ENCODE measurements at places on chromosomes 16 and 17. TPM values are rescaled to one million over a fixed set of nuclear protein-coding genes. Genes with fewer than 3 reads are reported as not detected.

GRCh38 chr17:27984816-27985215 is 57.7 kb upstream of the NLK start:
- peaks cover 5% of the 10 kb centered on the region for H3K4me1 ChIP-seq
- peaks cover 9% of the 10 kb centered on the region for H3K27me3 ChIP-seq
- H3K4me3 ChIP-seq, result no peak overlapping the region
- DNase-seq, result no peak
- no peaks in the 10 kb centered on the region for H3K36me3 ChIP-seq

GRCh38 chr17:7634384-7634783 is 4.4 kb downstream of the SHBG start:
- H3K27ac ChIP-seq, result no peak overlapping the region
- peak; percentile 83 for DNase-seq
- H3K4me1 ChIP-seq, result peaks cover 33% of the 10 kb centered on the region
- H3K4me3 ChIP-seq, result no peak overlapping the region

- H3K36me3 ChIP-seq, result peaks cover 14% of the 10 kb centered on the region
- no peak overlapping the region for H3K4me3 ChIP-seq
- DNase-seq, result no peak
- no peak overlapping the region for H3K27ac ChIP-seq
Observed at GRCh38 chr16:598823-599739, 9.2 kb downstream of the RAB40C start.

GRCh38 chr16:81313701-81314602 is 810 bp upstream of the GAN start:
- no peaks in the 10 kb centered on the region for H3K36me3 ChIP-seq
- no peak for DNase-seq
- peaks cover 29% of the 10 kb centered on the region for H3K4me1 ChIP-seq
- H3K4me3 ChIP-seq, result peak overlapping the region; percentile 93
- H3K27me3 ChIP-seq, result no peaks in the 10 kb centered on the region

DNA sequence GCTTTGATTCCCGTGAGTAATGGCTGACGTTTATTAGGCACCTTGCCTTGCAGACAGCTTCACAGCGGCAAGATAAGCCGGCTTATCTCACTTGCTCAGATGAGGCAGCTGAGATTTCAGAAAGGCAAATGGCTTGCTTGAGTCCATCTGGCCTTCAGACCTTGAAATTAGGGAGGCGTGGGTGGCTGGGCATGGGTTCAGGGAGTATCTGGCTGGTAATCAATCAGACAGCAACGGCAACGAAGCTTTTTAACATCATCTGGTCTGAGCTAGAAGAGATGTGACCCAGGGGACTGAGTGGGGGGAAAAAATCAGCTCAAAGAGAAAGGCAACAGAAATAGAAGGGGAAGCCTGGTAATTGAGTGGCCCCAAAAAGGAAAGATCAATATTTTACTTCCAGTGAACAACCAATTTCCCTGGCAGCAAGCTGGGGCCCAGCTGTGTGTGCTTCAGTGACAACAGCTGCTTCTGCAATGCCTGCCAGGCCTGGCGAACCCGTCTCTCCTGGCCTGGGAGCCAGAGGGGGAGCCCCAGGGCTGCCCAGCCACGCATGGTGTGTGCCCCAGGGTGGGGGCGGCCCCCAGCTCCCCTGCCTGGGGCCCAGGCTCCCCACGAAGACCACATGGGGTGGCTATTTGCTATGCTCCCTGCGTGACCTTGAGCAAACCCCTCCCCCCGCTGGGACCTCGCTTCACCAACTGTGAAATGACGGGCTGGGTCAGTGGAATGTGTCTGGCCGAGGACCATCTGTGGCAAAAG is 34.0 kb downstream of the RAB11FIP4 start:
- peaks cover 6% of the 10 kb centered on the region for H3K4me1 ChIP-seq
- H3K4me3 ChIP-seq, result no peak overlapping the region
- peaks cover 9% of the 10 kb centered on the region for H3K27me3 ChIP-seq
- no peak for DNase-seq

GRCh38 chr16:342455-343213 is 9.9 kb downstream of the AXIN1 start:
- H3K36me3 ChIP-seq, result peaks cover 23% of the 10 kb centered on the region
- no peak overlapping the region for H3K4me3 ChIP-seq
- no peak overlapping the region for H3K27ac ChIP-seq
- peaks cover 5% of the 10 kb centered on the region for H3K4me1 ChIP-seq
- DNase-seq, result no peak

DNA sequence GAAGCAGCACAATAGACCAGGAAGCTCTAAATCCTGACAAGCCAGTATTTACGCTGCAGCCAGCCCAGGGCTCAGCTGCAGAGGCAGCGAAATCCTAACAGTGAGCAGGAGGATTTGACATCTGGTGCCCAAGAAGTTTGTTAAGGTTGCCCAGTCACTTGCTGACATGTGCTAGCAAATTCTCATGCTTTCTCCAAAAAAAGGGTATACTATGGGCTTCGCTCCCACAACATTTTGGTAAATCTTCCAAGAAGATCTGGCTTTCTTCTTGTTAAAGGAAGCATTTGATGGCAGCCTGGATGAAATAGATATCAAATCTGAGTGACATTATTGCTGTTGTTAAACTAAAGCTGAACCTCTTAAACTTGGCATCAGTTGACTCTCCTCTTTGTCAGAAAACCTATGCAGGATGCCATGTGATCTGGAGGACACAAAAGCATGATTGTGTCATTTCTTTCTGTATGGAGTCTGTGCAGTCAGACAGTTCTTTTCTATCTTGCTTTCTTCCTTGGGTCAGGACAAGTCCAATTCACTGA is 949.7 kb upstream of the RBFOX1 start:
- H3K27ac ChIP-seq, result no peak overlapping the region
- H3K27me3 ChIP-seq, result peaks cover 3% of the 10 kb centered on the region
- DNase-seq, result no peak
- H3K4me1 ChIP-seq, result peaks cover 6% of the 10 kb centered on the region
- no peaks in the 10 kb centered on the region for H3K36me3 ChIP-seq
- no peak overlapping the region for H3K4me3 ChIP-seq

DNA sequence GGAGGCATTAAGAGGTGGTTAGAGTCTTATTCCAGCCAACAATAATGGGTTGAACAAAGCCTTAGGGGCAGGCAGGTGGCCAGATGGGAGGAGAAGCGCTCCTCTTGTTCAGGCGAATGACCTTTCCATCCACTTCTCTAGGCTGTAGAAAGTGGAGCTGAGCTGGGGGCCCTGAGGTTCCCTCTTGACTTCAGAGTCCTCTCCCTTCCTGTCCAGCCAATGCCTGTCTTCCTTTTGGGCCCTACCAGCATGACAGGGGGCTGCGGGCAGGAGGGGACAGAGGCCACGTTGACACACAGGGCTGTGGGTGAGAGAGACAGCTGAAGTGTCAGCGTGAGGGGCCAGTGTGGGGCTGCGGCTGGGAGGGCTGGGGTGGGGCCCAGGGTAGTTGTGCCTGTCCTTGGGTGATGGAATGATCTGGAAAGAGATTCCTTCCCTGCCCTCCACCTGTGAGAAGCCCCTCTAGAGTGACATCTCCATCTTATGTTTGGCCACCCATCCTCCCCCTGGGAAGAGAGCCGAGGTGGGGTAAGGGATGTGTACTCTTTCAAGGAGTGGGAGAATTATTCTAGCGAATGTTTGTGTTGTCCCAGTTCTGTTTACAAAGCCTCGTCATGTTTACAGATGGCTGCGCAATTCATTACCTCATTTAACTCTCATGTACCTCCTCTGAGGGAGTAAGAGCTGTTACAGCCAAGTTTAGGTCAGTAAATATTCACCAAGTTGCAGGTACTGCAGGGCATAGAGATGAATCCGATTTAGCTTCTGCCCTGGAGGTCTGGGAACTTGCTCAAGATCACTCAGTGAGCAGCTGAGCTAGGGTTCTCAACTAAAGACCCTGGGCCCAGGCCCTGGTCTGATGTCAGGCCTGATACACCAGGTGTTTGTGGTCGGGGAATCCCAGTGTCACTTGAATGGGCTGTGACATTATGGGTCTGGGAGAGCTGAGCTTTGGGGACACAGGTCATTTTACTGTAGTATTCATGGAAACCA is 3.3 kb downstream of the ERBB2 start:
- H3K4me3 ChIP-seq, result peak overlapping the region; percentile 64
- peaks cover 45% of the 10 kb centered on the region for H3K4me1 ChIP-seq
- H3K27ac ChIP-seq, result no peak overlapping the region
- no peak for DNase-seq

DNA sequence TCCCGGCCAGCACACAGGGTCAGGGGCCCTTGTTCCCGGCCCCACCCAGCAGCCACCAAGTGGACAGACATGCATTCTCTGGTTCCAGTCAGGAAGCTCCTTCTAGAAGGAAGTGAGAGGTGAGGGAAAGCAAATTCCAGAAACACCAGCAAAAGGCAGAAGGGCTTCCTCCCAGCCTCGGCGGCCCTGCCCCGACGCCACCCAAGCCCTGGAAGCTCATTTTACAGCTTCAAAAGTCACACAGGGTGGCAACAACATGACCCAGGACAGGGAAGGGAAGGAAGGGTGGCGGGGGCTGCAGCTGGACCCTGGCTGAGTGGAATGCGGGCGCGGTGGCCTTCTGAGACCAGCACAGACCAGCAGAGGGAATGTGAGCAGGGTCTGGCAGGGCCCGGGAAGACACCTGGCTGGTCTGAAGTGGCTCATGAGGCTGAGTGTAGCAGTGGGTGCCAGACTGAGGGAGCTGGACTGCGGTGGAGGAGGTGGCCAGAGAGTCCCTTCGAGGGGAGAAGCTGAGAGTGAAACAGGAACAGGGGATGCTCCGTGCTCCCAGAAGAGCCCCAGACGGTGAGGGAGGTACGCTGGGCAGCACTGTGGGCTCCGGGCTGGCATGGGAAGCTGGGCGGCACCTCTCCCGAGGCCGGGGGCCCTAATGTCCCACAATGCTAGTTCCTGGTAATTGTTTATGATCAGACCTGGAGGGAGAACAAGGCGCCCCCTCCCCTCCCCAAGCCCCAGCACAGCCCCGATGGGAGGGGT is 1.9 kb upstream of the UNC13D start:
- peaks cover 3% of the 10 kb centered on the region for H3K36me3 ChIP-seq
- peaks cover 9% of the 10 kb centered on the region for H3K4me1 ChIP-seq
- no peak for DNase-seq
- peak overlapping the region; percentile 38 for H3K4me3 ChIP-seq
- H3K27ac ChIP-seq, result peak overlapping the region; percentile 71

DNA sequence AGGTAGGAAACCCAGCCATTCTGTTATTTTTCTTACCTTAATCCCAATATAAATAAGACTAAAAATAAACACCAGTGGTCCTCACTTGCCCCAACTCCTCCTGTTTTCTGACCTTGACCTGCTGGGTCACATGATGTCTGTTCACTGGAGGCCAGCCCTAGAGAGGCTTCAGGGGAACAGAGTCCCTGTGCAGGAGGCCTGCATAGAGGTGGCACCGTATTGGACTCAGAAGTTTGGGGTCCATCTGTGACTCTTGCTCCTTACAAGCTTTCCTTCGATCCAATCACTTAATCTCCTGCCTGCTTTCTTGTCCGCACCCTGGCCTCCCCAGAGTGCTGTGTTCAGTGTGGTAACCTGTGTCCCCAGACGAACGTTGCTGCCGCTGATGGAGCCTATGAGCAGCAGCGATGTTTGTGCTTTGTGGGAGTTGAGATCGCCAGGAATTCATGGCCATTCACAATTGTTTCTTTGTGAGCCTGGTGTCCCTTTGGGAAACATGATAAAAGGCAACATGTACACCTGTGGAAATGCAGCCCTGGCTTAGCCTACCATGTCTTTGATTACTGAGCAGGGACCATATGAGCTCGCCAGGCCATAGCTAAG is 4.7 kb downstream of the IGSF6 start:
- no peak overlapping the region for H3K4me3 ChIP-seq
- H3K27ac ChIP-seq, result no peak overlapping the region
- H3K27me3 ChIP-seq, result no peaks in the 10 kb centered on the region
- peaks cover 3% of the 10 kb centered on the region for H3K4me1 ChIP-seq
- DNase-seq, result no peak

DNA sequence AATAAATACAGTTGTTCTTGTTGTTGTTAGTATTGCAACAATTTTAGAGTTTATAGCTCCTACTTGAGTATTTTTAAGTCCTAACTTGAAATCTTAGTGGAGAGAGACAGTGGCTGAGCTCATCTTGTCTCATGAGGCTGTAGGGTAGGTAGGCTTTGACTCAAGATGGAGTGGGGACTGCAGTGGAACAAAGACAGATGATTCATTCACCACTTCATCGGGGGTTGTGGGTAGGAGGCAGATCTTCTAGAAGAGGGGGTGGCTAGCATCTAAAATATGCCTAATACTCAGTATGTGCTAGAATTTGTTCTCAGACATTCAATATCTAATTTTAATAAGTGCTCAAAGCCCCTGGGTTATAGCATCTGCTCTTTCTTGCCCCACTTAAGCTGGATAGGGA is 13.1 kb upstream of the MMD start:
- H3K27ac ChIP-seq, result no peak overlapping the region
- H3K27me3 ChIP-seq, result no peaks in the 10 kb centered on the region
- peaks cover 22% of the 10 kb centered on the region for H3K4me1 ChIP-seq
- no peak for DNase-seq
- no peaks in the 10 kb centered on the region for H3K36me3 ChIP-seq
- no peak overlapping the region for H3K4me3 ChIP-seq

Gene CBFA2T3
- 4.6 TPM for total RNA-seq

DNA sequence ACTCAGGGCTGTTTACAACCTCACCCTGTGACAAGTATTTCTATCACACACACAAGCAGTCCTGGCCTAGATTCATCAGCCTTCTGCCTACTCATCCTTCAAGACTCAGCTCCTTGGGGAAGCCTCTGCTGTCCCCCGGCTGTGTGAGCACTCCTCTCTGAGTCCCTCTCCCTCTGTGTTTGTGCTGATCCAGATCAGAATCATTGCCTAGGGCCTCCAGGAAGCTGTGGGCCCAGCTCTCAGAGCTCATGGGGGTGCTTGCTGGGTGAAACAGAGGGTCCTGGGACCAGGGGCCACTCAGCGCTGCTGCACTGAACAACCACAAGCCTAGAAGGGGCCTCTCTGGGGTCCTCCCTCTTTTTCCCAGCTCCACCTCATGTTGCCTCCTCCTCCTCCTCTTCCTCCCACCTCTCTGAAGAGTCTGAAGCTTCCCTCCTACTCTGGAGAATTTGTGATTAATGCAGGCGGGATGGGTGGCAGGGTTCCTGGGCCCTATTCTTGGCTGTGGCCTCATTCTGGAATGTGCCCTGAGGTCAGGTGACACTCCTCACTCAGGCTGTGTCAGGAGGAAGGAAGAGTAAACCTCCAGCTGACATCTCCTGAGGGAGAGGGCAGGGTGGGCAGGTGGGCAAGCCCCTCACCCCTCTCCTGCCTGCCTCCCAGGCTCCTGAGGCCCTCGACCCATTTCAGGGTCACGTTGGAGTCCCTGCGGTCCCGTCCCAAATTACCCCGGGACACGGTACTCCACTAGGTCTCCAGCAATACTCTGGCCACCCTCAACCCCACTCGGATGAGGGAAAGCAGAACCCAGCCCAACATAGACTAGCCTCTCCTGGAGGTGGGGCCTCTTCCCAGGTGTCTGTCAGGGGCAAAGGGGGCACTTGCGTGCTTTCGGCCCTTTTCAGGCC is 10.1 kb downstream of the WFIKKN2 start:
- no peak overlapping the region for H3K4me3 ChIP-seq
- peaks cover 21% of the 10 kb centered on the region for H3K4me1 ChIP-seq
- no peaks in the 10 kb centered on the region for H3K27me3 ChIP-seq
- H3K36me3 ChIP-seq, result no peaks in the 10 kb centered on the region
- DNase-seq, result no peak

- H3K4me1 ChIP-seq, result no peaks in the 10 kb centered on the region
- peaks cover 95% of the 10 kb centered on the region for H3K27me3 ChIP-seq
- DNase-seq, result no peak
- no peaks in the 10 kb centered on the region for H3K36me3 ChIP-seq
- H3K4me3 ChIP-seq, result no peak overlapping the region
Observed at GRCh38 chr17:58254803-58255202, 16.4 kb downstream of the LPO start.

All from neural crest cell (in vitro differentiated cells).